ENCODE measurements at places on chromosomes 5 and 9.

DNA sequence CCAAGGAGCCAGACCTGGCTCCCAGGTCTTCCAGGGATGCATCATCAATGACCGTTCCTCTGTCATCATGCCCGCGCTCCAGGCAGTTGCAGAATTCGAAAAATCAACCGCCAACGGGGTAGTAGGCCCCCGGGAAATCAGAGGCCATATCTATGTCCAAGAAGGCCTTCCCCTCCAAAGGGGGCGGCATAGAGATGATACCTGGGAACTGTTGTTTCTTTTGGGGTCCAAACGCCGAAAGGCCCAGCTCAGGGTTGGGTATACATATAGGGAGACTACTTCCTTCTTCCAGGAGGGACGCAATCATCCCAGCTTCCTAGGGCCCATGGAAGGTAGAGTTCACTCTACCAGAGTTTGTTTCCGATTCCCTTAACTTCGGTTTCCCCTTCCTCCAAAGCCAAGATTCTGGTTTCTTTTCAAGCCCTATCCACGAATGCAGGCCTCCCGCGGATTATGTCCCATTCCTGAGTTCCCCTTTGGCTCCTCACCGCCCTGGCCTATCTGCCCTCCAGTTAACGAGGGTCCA lies 754 bp downstream of the DCAF12 start:
- no peak for DNase-seq

DNA sequence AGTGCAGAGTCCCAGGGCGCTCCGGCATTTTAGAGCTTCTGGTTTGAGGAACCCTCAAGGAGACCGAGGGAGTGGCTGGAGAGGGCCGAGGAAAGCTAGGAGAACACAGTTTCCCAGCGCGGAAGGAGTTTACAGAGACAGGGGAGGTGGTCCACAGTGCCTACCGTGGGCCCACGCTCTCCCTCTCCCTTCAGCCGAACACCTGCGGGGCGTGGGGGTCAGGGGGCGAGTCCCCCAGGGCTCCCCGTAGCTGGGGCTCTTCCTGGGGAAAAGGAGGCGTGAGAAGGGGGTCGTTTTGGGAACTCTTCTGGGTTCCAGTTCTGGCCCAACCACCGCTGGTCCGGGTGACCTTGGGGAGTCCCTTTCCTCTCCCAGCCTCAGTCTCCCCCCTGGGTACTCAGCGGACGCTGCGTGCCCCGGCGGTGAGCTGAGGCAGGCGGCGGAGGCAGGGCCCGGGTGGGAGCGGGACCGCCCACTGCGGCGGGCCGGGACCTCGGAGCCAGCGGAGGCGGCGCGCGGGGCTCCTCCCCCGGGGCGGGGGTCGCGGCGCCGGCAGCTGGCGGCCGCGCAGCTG lies 368 bp upstream of the FRMPD1 start:
- DNase-seq: no peak

- DNase-seq: no peak
Observed at GRCh38 chr5:176578391-176578808, 29.3 kb downstream of the CDHR2 start.

DNA sequence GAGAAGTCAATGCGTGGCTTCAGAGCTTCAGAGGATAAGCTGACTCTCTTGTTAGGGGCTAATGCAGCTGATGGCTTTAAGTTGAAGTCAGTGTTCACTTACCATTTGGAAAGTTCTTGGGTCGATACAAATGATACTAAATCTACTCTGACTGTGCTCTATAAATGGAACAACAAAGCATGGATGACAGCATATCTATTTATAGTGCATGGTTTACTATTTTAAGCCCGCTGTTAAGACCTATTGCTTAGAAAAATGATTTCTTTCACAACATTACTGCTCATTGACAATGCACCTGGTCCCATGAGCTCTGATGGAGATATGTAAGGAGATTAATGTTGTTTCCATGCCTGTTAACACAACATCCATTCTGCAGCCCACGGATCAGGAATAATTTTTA lies 435.7 kb downstream of the MAT2B start:
- no peak for DNase-seq

- DNase-seq: no peak
Observed at GRCh38 chr9:14352503-14352902, 38.6 kb upstream of the NFIB start.

DNA sequence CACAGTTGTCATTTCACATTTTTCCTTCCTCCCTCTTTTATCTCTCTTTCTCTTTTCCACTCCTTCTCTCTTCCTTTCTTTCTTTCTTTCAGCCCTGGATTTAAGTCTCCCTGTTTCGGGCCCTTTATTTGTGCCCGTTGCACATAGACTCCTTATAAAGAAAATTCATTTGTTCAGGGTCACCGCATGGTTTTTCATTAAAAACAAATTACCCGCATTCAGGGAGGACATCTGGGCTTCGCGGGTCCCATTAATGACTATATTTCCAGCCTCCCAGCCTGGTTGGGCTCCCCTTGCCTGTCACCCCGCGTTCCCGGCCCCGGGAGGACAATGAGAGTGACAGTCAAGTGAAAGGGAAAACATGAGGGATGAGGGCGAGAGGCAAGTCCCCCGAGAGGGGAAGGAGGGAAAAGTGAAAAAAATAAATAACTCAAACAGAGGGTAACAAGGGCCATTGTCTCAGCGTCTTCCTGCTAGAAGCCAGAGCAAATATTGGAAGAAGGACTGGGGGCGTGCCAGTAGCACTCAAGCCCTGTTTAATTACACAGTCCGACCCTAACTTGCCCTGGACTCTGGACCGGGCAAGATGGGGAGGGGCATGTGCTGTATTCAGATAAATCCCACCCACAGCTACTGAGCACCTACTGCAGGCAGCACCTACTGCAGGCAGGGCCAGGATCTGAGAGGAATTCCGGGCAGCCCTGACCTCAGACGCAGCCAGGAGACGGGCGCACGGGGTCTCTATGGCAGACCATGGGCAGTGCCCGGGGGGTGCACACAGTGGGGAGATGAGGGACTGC lies 166.2 kb downstream of the PAX5 start:
- no peak for DNase-seq

- DNase-seq: no peak
Observed at GRCh38 chr5:10839118-10839517, 78.1 kb upstream of the DAP start.

GRCh38 chr5:96751203-96752169 lies 56.3 kb downstream of the ERAP1 start:
- DNase-seq: no peak

- no peak for DNase-seq
Observed at GRCh38 chr5:136853971-136854370, 488.6 kb upstream of the TRPC7 start.

DNA sequence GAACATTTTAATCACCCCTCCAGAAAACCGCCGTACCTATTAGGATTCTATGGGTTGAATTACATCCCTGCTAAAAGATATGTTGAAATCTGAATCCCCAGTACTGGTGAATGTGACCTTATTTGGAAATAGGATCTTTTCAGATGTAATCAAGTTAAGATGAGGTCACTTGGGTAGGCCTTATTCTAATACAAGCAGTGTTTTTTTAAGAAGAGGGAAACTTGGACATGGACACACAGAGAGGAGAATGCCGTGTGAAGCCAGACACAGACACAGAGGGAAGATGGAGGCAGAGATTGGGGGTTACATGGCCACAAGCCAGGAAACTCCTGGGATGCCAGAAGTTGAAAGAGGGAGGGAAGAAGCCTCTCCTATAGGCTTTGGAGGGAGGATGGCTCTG lies 183.5 kb downstream of the GNA14 start:
- DNase-seq: no peak

DNA sequence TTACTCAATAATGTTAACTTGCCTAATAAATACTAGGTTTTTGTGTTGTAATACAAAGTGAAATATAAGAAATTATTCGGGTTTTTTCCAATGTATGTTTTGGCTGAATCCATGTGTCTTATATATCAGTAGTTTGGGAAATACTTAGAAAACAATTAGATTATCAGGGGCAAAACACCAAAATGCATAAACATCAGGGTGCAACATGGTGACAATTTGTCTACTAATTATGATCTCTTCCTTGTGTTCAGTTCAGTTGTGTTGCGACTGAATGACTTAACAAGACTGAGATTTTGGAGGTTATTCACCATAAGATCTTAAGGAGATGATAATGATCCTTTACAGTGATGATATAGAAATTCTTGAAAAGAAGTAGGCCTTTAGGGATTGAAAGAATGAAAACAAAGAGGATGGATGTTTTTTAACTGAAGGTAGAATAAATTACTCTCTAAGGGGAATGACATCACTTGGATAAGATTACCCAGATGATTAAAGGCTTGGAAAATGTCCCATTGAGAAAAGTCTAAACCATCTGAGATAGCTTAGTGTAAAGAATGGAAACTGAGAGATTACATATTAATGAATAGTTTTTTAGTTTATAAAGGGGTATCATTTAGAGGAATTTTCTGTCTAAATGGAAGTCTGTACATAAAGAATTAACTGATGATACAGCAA lies 415.8 kb downstream of the SPATA31D1 start:
- DNase-seq: no peak

DNA sequence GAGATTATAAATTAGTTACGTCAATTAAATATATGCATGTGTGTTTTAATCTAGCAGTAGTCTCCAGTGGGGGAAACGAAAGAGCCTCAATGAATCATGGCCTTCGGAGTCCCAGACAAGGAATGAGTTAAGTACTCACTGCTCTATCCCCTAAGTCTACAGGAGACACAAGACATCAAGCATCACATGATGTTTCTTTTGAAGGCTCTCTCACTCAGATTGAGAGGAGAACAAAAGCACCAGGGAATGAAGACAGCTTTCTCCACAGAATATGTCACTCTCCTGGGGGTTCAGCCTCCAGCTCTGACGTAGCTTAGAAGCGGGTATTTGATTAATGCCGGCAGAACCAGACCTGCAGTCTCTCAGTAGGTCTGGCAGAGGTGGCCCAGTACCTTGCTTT lies 381.4 kb downstream of the ACTL7B start:
- DNase-seq: no peak

DNA sequence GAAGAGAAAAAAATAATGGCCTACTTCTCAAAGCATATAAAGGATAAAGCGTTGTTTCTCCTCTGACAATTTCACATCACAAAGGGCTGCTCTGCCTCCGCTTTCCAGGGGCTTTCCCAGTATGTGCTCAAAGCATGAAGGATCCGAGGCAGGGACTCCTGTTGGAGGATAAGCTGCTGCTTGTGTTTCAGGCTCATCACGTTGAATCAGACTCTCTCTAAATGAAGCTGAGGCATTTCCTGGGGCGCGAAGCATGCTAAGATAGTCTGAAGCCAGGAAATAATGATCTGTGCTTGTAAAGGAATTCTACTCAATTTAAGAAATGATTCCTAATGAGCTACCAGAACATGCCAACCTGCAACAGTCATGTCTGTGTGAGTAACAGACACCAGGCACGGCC lies 97.5 kb downstream of the MARCHF11 start:
- DNase-seq: no peak

GRCh38 chr9:102740578-102740977 lies 254.6 kb upstream of the CYLC2 start:
- no peak for DNase-seq

- no peak for DNase-seq
Observed at GRCh38 chr9:107158321-107158720, 124.8 kb upstream of the RAD23B start.

- DNase-seq: no peak
Observed at GRCh38 chr9:108553111-108553635, 302.6 kb downstream of the ACTL7B start.

- DNase-seq: no peak
Observed at GRCh38 chr5:33936004-33936380, 194 bp upstream of the RXFP3 start.

- DNase-seq: no peak
Observed at GRCh38 chr9:71504636-71505035, 263.7 kb downstream of the CEMIP2 start.
